Stimulated activated CD4-positive, alpha-beta T cell treated with anti-CD3 and anti-CD28 coated beads, Interleukin-4, amount 100 ng/mL, for 48 hours (primary cell): ENCODE measurements at places on chromosomes 5 and 9.

- DNase-seq, result no peak
These were observed 572.6 kb upstream of the CLINT1 start for GRCh38 chr5:158431369-158432029.

GRCh38 chr5:53882676-53883031 lies 322.2 kb downstream of the NDUFS4 start:
- no peak for DNase-seq

DNA sequence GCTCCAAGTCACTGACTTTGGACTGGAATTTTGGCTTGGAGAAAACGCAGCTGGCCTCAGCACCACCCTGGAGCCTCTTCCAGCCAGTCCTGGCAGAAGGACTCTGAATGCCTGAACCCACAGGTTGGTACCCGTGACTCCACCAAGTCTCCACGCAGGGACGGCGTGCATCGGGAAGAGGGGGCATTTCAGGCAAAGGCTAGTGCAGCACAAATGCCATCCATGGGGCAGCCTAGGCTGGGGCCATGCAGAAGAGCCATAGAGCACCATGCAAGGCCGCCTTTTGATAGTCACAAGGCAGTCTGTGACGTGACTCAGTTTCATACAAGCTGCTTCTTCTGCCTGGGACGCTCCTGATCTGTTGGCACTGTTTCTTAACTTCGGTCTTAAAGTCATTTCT lies 28.0 kb downstream of the GDNF start:
- no peak for DNase-seq

DNA sequence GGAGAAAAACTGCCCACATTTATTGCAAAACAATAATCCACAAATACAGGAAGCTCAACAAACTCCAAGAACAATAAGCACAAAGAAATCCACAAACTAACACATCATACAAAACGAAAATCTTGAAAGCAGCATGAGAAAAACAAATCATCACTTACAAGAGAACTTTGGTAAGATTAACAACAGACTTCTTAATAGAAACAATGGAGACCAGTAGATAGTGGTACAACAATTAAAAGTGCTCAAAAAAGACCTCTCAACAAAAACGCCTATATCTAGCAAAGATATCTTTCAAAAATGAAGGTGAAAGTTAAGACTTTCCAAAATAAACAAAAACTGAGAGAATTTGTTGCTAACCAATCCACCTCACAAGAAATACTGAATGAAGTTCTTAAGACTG lies 38.4 kb downstream of the CDKL3 start:
- no peak for DNase-seq

GRCh38 chr5:6115852-6116251 lies 262.5 kb downstream of the MED10 start:
- no peak for DNase-seq

DNA sequence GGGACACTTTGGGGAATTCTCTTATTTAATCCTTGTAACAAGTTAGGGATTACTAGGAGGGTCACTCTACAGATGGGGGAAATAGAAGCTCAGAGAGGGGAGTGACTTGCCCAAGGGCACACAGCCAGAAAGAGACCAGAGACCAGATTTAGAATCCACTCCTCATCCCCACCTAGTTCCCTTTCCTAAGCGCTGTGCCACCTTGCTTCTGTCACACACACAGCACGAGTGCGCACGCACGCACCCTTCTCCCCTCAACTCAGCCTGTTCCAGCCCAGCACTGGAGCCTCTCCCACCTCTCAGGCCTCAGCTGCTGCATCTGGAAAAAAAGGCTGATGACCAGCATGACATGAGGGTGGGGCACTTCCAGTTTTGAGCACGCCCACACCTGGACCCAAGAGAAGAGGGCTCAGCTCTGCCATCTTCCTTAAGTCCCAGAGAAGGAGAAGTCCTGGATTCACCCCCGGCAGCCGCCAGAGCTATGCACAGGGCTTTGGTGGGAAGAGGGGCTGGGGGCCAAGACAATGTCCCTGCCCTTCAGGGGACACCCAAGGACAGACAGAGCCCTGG lies 18.5 kb downstream of the NR5A1 start:
- no peak for DNase-seq

GRCh38 chr5:73318308-73318719 lies 130.3 kb downstream of the FOXD1 start:
- DNase-seq, result no peak

DNA sequence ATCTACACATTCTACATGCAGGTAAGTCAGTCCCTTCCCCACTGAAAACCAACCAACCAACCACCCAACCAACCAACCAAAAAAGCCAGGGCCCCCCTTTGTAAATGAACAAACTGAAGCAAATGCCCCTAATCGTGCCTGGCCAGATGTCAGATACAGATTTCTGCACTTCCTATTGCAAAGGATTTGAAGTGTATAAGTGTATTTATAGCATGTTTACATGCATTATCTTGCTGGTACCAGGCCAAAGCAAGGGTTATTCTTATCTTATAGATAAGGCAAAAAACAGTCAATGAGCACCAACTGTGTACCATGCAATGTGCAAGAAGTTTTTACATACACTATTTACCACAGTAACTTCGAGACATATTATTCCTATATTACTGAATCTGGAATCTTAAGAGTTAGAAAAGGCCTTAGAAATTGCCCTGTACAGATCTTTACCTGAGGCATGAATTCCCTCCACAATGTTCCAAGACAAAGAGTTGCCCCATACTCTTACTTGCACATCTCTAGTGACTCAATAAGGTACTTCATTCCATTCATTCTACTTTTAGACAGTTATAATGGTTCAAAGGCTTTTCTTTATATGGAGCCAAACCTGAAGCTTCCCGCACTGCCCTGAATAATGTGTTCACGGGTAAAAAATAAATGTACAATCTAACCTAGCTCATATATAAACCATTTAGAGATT lies 51.7 kb upstream of the NR5A1 start:
- DNase-seq, result no peak

GRCh38 chr9:69971643-69972449 lies 71.8 kb upstream of the MAMDC2 start:
- peak; percentile 36 for DNase-seq

GRCh38 chr5:16784843-16785791 lies 151.0 kb downstream of the MYO10 start:
- DNase-seq, result peak; percentile 46

- no peak for DNase-seq
These were observed 14.7 kb downstream of the SH3RF2 start for GRCh38 chr5:145951071-145951470.

DNA sequence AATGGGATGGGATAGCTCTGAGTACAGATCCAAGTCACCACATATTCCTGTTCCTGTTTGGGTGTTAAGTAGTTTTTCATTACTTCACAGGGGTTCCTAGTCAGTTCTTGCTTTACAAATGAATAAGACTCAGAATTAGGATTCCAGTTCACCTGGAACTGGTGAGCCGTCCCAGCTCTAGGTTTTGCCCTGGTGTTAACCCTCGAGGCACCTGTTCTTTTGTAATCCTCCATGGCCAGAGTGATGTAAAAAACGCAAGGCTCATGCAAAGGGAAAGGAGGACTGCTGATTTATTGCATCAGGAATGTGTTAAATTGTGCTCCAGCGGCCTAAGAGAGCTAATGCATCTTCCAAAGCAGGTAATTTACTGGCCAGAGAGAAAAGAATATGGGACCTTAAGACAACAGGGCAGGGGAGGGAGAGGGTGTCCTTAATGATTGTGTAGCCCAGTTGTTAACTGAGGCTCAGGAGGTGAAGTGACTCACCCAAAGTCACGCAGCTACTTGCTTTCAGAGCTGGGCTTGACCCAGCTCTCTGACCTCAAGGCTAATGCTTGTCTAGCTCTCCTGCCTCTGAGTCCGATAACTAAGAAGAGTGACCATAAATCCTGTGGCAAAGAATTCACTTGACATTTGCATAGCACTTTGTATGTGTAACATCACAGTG lies 70.5 kb downstream of the DMRT2 start:
- no peak for DNase-seq
